ENCODE measurements at places on chromosomes 11 and 22. TPM values are rescaled to one million over a fixed set of nuclear protein-coding genes. Genes with fewer than 3 reads are reported as not detected.
A peak's percentile ranks its signal among the peaks of the same experiment; 100 is the strongest.

GGTLC3 gene
- total RNA-seq: not detected

- no peak for DNase-seq
Measured at GRCh38 chr11:40215556-40215955, 1243.9 kb downstream of the LRRC4C start.

DNA sequence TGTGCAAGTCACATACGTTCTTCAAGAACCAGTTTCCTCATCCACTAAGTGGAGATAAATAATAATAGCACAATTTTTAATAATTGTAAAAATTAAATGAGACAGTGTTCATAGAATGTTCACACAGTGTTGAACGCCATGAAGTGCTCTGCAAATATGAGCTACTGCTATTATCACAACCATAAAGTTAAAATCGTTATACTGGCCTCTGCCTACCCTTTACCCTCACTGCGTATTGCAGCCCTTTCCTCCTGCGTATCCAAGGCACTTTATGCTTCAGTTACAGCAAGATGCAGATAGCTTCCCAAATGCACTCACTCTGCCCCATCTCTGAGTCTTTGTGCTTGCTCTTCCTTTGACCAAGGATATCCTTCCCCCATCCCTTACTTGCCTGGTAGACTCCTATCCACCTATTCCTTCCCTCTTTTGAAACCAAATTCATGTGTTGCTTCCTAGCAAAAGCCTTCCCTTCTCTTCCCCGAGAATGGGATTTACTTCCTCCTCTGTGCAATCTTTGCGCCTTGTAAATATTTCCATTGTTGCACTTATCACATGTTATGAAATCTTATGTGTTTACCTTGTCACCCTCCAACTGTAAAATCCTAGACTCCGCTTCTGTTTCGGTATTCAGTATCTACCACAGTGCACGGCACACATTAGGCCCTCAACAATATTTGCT lies 196.9 kb downstream of the ADAMTS15 start:
- DNase-seq: no peak

DNA sequence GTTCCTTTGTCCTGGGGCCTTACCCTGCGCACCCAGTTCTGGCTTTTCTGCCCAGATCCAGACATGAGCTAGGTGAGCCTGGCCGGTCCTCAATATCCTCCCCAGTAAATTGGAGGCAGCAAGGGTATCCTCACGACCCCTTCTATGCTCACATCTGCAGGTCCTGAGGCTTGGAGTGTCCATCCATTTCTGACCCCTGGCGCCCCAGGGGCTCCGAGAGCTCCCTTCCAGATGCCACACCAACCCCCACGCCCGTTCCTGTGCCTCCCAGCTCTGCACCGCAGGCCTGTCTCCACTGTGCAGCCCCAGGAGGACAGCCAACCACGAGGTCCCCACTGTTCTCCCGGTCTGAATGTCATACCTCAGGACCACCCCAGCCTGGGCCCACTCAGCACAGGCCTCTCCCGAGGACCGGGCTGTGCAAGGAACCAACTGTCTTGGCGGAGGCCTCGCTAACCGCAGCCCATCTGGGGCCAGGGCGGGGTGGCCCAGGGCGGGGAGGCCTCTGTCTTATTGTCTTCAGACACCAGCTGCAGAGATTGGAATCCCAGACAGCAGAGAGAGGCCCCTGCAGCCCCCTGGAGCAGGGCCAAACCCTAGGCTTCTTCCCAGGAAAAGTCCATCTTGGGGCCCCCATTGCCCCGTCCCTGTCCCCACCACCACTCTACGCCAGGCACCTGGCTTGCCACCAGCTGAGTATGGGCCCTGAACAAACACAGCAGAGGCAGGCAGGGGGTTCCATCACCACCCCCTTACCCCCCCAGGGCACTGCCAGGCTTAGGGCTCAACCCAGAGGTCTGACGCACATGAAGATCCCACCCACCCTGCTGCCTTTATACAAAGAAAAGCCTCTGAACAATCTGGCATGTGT lies 39.3 kb downstream of the ALX4 start:
- DNase-seq: no peak

- no peak for DNase-seq
Measured at GRCh38 chr22:25569983-25570382, 5.5 kb downstream of the GRK3 start.

- DNase-seq: no peak
Measured at GRCh38 chr22:17974087-17974486, 50.3 kb downstream of the MICAL3 start.

LARGE1 gene
- total RNA-seq: 7.2 TPM

MPZL2 gene
- not detected for total RNA-seq

- DNase-seq: no peak
Measured at GRCh38 chr22:48867891-48868290, 959.8 kb downstream of the BRD1 start.

DNA sequence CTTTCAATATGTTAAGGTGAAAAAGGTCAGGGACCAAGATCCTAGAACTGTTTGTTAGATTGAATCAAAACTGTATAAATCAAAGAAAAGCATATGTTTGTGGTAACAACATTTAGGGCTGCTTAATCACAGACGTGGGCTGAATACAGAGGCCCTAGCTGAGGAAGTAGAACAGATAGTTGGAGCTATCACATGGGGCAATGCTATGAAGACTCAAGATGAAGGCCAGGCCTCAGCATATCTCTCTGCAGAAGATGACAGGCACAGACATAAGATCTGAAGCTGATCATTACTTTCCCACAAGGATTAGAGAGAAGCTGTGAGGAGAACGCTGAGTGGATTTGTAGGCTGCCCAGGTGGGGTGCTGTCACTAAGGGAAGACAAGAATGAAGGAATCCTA lies 158.6 kb upstream of the CARD18 start:
- peak; percentile 7 for DNase-seq

C11orf87 gene
- under 0.01 TPM for total RNA-seq

DNA sequence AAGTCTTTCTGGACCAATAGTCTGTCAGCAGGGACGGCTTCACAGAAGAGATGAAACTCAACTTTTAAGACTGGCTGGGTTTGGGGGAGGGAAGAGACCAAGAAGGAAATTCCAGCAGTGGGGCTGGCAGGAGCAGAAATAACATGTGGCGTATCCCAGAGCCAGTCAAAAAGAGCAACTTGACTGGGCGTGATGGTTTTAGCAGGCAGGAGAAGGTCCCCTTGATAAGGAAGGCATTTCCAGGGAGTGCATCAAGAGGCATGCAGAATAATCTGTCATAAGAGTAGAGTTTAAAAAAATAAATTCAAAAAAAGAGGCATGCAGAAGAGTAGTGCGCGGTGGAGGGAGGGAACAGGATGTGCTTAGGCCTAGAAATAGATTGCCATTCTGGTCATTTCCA lies 52.5 kb downstream of the C22orf31 start:
- DNase-seq: no peak

DNA sequence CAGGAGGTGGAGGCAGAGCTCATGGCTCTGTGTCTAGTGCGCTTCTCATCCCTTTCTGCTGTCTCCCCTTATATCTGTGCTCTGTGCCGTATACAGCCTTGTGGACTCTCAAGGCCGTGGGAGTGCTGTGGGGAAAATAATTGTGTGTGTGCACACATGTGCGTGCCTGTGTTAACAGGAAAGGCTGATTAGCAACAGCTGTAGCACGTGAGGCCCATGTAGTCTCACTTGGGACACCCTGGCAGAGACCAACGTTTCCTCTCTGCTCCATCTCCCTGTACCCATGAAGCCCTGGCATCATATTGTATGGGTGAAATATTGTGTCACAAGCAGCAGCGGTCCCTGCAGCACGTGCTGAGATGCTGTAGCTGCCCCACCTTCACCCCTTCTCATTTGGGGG lies 109.3 kb downstream of the LRRC32 start:
- DNase-seq: no peak

FAM83F gene
- total RNA-seq: not detected

GRCh38 chr11:1877211-1878136 lies 14.2 kb downstream of the PRR33 start:
- no peak for DNase-seq

DNA sequence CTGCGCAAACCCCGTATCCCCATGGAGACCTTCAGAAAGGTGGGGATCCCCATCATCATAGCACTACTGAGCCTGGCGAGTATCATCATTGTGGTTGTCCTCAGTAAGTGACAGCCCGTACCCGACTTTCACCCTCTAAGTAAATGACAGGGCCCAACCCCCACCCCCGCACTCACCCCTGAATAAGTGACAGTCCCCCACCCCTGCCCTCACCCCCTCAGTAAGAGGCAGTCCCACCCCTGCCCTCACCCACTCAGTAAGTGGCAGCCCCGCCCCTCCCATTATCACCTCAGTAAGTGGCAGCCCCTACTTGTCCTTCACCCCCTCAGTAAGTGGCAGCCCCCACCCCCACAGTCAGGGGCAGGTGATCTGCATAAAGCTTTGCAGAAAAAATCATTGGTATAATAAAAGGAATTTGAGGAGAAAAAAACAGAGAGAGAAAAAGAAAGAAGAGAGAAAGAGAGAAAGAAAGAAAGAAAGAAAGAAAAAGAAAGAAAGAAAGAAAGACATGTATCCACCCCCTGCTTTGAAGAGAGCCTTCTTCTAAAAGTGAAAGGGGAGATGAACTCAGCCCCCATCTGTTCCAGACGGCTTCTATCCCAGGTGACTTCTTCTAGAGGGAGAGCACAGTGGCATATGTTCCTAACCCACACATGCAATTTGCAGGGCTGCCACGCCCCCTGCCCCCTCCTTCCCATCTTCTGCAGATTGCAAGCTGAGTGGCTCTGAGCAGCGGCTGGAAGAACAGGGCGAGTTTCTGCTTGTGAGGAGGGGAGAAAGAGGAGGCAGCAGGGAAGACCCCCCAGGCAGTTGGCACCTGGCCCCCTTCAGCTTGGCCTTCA lies 12.5 kb upstream of the SMIM35 start:
- DNase-seq: no peak

DNA sequence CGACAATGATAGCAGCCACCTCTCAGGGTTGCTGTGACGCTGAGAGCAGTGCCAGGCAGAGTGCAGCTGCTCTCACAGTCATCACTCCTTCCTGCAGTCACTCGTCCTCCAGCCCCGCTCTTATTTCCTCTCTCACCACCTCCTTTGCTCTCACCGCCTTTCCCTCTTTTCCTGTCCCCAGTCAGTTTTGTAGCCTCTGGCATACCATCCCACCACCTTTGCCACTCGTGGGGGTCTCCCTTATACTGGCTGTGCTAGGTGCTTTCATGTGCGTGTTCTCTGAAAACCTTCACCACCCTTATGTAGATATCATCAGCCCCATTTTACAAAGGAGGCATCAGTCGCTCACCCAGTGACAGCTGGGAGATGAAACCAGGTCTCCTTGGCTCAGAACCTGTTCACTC lies 19.3 kb upstream of the ST3GAL4 start:
- no peak for DNase-seq

- DNase-seq: peak; percentile 13
Measured at GRCh38 chr11:121105063-121105480, 4.0 kb downstream of the TECTA start.

DNA sequence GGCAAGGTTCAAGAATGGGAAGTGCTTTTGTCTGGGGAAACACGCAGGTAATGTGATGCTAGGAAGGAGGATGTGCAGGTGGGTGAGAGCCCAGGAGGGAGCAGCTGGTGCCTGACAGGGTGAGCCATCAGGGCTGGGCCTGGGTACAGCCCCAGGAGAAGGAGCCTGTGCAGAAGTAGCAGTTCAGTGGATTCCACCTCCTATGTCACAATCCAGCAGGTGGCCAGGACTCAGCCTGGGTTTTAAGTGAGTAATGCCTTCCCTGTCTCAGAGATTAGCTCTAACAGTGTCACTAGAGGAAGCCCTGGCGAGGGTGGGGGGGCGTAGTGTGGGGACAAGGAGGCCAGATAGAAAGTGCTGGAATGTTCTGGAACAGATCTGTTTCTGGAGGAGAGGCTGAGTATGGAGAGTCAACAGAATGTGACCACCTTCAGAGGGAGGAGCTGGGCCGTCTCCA lies 8.1 kb downstream of the RIC8A start:
- DNase-seq: no peak

YPEL1 gene
- 1.1 TPM for total RNA-seq

DEFB131B gene
- not detected for total RNA-seq

F2 gene
- total RNA-seq: not detected
